ENCODE measurements at places on chromosomes 2 and 18.

GRCh38 chr2:132715386-132716351 lies 45.7 kb upstream of the LYPD1 start:
- no peak for DNase-seq

DNA sequence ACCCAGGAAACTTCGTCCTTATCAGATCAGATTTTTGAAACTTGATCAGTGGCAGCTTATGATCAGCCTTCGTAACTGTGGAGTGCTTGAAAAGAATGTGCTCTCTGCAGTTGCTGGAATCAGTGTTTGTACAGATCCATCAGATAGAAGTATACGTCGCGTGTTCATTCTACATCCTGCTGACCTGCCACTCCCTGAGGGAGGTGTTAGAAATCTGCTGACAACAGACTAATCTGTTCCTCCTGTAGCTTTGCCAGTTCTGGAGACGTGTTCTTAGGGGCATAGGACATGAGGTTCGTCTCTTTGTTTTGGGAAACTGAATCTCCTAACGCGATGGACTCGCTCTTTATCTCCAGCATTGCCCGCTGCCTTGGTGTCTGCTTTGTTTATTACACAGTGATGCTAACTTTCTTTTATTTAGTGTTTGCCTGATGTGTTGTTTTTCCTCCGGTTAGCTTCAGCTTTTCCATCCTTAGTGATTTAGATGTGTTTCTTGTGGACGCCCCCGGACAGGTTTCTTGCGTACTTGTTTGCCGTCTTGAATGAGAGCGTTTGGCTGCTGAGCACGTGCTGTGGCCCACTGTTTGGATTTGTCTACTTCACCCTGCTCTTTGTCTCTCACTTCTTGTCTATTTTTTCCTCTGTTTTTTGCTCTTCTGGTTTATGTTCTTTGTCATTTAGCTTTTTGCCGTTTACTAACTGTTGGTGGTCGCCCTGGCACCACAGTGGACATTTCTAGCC lies 17.4 kb upstream of the GAL3ST2 start:
- DNase-seq, result no peak

- no peak for DNase-seq
Measured at GRCh38 chr18:76522122-76522503, 27.1 kb upstream of the ZNF516 start.

GRCh38 chr2:33071591-33071990 lies 124.8 kb downstream of the LTBP1 start:
- no peak for DNase-seq

GRCh38 chr2:119190321-119191111 lies 32.0 kb upstream of the C1QL2 start:
- no peak for DNase-seq

Measured in stromal cell of bone marrow (primary cell).